ENCODE measurements at places on chromosomes 12 and 14. TPM values are rescaled to one million over a fixed set of nuclear protein-coding genes. Genes with fewer than 3 reads are reported as not detected.
A peak's percentile ranks its signal among the peaks of the same experiment; 100 is the strongest.

TPH2 gene
- not detected for total RNA-seq

GRCh38 chr14:23321572-23322547, 603 bp downstream of the PABPN1 start:
- peak; percentile 59 for DNase-seq

GRCh38 chr14:104557766-104558165, 21.8 kb upstream of the C14orf180 start:
- DNase-seq = peak; percentile 24

DNA sequence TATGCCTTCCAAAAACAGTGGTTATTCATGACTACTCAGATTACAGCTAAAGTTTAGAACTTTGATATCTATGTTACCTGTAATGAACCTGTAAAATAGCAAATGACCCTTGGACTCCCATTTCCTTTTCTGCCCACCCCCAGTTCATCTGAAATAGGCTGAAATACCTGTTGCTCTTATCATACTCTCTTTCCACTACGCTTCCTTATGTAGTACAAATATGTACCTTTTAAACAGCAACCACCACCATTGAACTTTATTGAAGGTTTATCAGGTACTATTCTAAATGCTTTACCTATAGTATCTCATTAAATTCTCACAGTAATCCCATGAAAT, 239.7 kb downstream of the SSPN start:
- no peak for DNase-seq

- no peak for DNase-seq
Observed at GRCh38 chr12:78191611-78192010, 360.9 kb downstream of the NAV3 start.

GRCh38 chr12:131012279-131013069, 58.8 kb downstream of the ADGRD1 start:
- DNase-seq = no peak

RAD51B gene
- 18.0 TPM for total RNA-seq

KRT83 gene
- total RNA-seq = not detected

DNA sequence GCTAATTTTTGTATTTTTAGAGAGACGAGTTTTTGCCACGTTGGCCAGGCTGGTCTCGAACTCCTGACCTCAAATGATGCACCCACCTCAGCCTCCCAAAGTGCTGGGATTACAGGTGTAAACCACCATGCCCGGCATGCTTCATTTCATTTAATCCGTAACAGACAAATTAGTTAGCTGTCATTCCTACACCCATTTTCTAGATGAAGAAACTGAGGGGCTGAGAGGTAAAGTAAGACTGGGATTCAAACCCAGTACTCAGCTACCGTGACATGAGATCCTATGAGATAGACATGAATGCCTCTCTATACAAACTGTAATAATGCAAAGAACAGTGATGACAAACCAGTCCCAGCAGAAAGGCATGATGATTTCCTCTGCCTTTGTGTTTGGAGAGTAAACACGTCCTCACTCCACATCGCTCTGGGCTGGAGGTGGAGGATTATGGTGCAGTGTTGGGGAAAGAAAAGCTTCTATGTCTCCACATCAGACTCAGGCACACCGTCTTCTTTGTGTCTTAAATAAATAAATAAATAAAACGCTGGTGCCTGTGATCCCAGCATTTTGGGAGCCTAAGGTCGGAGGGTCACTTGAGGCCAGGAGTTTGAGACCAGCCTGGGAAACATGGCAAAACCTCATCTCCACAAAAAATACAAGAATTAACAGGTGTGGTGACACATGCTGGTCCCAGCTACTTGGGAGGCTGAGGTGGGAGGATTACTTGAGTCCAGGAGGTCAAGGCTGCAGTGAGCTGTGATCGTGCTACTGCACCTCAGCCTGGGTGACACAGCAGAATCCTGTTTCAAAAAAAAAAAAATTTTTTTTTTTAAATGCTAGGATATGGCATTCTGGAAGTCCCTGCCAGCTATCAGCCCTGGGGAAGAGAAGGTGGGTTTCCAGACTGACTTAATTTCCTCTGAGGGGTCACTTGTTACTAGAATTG, 10.5 kb downstream of the VSX2 start:
- no peak for DNase-seq

RASSF9 gene
- total RNA-seq = 10.1 TPM

- no peak for DNase-seq
Observed at GRCh38 chr12:51683763-51684357, 92.8 kb downstream of the SCN8A start.

DNA sequence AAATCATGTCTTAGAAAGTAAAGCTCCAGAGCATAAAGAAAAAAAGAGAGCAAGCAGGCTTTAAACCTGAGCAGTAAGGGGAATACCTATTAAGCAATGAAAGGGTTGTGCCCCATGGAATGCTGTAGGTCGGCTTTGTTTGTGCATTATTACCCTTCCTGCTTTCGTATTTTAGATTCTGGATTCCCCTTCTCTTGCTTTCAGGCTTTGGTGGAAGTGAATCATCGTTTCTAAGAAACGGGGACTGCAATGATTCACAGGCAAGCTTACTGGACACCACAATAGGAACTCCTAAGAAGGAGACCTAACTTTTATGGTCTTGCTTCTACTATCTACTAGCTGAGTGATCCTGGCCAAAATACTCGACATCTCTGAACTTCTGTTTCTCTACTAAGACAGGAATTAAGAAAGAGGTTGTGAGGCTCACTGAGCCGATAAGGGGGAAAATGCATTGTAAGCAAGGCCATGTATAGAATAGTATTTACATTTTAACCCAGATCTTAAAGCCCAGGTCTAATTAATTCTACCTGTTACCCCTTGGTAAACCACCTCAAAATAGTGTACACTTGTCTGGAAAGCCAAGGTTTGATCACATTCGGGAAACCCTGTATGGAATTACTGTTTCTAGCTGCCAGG, 1.2 kb upstream of the BMAL2 start:
- DNase-seq = peak; percentile 57

NYNRIN gene
- 12.1 TPM for total RNA-seq

DNA sequence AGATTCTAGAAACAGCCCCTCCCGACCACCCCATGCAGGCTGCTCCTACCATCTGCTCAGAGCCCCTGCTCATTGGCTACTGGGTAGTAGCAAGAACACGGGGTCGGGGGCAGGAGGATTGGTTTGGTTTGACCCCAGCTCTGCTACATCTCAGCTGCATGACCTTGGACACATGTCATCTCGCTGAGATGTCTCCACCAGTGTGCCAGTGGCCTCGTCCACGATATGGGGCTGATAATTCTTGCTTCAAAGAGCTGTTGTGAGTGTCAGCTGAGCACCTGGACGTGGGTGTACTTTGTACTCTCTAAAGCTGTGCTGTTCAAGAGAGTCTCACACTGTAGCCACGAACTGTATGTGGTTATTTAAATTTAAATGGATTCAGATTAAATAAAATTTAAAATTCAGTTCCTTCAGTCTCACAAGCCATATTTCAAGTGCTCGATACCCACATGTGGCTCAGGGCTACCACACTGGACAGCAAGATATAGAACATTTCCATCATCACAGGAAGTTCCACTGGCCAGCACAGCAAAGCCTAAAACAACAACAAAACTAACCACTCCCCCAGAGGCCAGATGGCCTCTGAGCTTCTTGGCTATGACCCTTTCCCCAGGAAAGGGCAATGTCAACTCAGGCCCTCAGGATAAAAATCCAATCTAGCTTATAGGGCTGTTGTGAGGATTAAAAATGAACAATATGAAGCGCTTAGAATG, 18.6 kb downstream of the LTBP2 start:
- no peak for DNase-seq

SSTR1 gene
- 4.0 TPM for total RNA-seq

GAS2L3 gene
- 12.6 TPM for total RNA-seq

- no peak for DNase-seq
Observed at GRCh38 chr12:66708704-66709456, 30.0 kb upstream of the GRIP1 start.

FOXM1 gene
- total RNA-seq = 1.3 TPM

EPYC gene
- not detected for total RNA-seq

DNA sequence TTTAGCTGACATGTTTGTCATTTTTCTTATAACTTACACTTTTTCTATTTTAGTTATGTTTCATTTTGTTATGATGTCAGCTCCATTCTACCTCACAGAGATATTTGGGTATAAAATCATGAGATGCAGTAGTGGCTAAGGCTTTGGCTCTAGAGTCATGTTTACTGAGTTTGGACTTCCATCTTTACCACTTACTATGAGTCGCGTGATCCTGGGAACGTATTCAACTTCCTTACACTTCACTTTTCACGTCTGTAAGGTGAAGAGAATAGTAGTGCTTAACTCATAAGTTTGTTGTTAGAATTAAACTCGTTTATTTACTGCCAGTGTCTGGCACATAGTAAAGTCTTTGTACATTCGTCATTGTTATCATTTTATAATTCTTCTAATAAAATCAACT, 126.3 kb downstream of the ERC1 start:
- no peak for DNase-seq

GRCh38 chr12:93879476-93880421, 202.6 kb downstream of the CRADD start:
- DNase-seq = no peak

MUCL1 gene
- not detected for total RNA-seq

GRCh38 chr12:54139019-54139418, 49.8 kb downstream of the SMUG1 start:
- no peak for DNase-seq

Data from kidney (tissue), 22 donors.